ENCODE measurements at places on chromosomes 4 and X. TPM values are rescaled to one million over a fixed set of nuclear protein-coding genes. Genes with fewer than 3 reads are reported as not detected.

Gene SERTM2
- total RNA-seq = not detected

Gene CSAG2
- total RNA-seq = 1.3 TPM

GRCh38 chr4:43496188-43496587 is 603.7 kb downstream of the GRXCR1 start:
- DNase-seq = no peak

GRCh38 chrX:129719931-129720530 is 18.7 kb upstream of the XPNPEP2 start:
- DNase-seq = no peak

- no peak for DNase-seq
These were observed 631 bp upstream of the BMX start for GRCh38 chrX:15499976-15500375.

Gene CSAG3
- total RNA-seq = 0.63 TPM

DNA sequence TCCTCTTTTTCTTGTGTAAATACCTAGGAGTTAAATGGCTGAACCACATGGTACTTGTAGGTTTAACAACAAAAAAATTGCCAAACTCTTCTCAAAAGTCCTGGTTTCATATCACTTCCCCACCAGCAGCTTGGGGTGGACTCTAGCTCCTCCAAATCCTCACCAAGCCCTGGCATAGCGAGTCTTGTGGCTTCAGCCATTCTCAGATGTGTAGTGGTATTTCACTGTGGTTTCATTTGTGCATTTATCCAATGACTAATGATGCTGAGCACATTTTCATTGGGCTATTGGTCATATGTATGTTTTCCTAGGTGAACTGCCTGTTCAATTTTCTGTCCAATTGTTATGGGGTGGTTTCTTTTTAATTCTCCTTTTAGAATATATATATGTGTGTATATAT is 249.3 kb downstream of the NLGN4X start:
- DNase-seq = no peak

DNA sequence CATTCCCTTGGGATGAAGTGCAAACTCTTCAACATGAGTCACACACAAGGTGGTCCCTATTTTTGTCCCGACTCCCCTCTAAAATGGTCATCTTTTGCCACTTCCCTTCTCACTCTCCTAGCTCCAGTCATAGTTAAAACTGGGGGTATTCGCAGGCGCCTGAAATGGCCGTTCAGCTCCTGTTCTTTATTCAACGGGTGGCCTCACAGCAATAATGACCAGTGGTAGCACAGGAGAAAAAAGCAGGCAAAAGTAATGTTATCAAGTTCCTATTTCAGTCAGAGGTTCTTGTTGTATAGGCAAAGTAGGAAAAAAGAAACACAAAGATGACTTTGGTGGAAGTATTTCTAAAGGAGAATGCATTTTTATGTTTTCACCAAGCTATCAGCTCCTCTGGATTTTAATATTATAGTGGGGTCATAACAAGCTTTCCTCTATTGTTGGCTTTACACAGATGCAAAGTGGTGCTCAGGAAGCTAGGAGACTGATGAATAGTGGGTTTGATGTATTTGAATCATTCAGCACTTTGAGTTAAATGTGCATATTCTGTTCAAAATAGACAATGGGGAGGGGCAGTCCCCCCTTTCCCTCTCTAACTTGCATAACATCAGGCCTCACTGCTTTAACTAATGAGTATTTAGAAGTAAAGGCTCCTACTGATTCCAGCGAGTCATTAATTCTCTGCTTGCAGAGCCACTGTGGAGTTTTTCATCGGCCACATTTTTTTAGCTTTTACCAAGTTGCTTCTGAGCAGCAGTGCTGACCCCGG is 171.2 kb upstream of the NDP start:
- DNase-seq = no peak

DNA sequence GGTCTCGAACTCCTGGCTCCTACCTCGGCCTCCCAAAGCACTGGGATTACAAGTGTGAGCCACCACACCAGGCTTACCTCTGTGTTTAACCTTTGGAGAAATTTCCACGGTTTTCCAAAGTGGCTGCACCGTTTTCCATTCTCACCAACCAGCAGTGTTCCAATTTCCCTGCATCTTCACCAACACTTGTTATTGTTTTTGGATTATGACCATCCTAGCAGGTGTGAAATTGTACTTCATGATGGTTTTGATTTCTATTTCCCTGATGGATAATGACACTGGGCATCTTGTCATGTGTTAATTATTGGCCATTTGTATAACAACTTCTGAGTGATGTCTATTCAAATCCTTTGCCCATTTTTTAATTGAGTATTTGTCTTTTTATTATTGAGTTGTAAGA is 2.7 kb upstream of the MAP3K15 start:
- DNase-seq = no peak

Gene ZIC3
- not detected for total RNA-seq

- DNase-seq = no peak
These were observed 461.9 kb downstream of the SPRY1 start for GRCh38 chr4:123858465-123858864.

Gene RPL36A
- 246 TPM for total RNA-seq

Gene NOCT
- 4.5 TPM for total RNA-seq

DNA sequence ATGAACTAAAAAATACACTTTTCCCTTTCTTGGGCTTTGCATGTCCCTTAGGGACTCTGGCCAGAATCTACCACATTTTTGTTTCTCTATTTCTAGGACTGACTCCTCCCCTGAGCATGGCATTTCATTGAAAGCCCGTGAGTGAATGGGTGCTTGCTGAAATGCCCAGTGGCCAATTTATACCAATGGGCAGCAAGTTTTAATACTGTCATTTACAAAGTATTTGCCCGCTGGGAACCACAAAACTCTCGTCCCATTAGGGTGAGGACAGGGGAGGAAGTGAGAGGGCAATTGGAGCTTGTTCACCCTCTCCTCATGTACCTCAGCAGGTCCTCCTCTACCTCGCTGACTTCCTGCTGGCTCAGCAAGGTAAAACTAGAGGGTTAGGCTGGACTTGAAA is 1.1 kb downstream of the SRPX2 start:
- DNase-seq = no peak

Gene ARX
- total RNA-seq = not detected
